ENCODE measurements at places on chromosomes 13 and 19.

DNA sequence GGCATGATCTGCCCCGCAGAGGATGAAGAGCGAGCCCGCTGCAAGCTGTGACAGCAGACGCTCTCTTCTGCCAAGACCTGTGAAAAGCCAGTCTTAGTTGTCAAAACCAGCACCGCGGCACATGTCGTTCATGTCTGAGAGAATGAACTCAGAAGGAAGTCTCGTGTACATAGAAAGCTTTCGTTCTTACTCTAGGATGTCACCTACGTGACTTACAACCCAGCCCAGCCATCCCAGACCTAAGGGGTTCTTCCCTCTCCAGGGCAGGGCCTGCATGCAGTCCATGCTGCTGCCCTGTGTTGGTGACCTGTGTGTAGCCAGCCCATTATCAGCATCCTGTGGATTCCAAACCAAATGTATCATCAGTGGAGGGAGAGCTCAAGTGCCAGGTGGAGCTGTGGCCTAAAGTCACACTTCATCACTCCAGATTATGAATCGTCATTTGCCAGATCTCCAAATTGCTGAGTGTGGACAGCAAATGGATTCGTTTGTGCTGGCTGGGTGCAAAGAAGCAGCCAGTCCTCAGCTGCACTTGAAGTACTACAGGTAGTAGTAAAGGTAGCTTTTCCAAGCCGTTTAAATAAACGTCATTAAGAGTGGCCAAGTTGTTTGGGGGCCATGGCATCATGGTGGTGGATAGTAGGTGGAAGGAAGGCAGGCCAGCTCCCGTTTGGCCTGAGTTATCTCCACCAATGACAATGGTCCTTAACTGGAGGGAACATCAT lies 73.9 kb upstream of the GPR183 start:
- no peak for DNase-seq

- no peak for DNase-seq
Measured at GRCh38 chr19:1496714-1497577, 6.0 kb downstream of the REEP6 start.

DNA sequence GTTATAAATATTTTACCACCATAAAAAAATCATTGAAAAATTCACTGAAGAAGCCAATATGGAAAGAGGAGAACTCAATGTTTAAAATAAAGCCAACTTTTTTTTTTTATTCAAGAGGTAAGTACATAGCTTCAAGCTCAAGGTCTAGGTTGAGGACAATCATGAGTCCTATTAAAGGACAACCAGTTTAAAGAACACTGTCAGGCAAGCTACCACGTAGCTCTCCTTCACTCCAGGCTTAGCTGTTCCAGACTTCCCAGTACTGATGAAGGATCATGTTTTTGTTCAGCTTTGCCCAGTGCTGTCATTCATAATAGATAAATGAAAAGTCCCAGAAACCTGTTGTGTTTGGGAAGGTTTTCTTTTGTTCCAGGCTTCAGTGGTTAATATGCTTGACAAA lies 10.0 kb upstream of the MLNR start:
- DNase-seq: no peak

DNA sequence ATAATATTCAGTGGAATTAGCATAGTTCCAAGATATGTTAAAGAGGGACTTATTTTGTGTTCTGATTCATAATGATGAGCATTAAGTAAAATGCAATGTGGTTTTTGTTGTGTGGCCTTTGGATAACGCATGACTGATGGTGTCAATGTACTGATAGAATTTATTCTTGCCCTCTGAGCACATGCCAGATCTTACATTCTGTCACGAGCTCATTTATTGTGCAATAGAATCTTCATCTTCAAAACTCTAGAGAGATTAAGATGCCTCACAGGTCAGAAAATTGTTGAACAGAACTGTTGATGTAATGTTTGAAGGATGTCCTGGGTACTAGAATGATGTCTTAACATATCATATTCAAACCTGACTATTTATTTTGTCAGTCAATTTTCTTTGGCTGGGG lies 148.0 kb upstream of the HTR2A start:
- no peak for DNase-seq

- DNase-seq: no peak
Measured at GRCh38 chr19:1284979-1285736, 515 bp upstream of the EFNA2 start.

DNA sequence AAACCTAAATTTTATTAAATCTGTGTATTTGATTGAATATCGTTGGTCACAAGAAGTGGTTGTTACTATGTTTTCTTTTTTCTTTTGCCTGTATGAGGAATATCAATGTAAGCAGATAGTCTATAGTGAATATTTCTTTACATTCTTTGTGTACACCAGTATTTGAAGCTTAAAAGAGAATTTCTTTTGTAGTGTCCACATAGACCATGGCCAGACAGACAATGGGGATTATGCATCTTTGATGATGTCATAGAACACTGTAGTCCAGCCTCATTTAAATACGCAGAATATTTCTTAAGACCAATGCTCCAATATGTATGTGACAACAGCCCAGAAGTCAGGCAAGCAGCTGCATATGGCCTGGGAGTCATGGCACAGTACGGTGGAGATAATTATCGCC lies 64.8 kb downstream of the IPO5 start:
- no peak for DNase-seq

DNA sequence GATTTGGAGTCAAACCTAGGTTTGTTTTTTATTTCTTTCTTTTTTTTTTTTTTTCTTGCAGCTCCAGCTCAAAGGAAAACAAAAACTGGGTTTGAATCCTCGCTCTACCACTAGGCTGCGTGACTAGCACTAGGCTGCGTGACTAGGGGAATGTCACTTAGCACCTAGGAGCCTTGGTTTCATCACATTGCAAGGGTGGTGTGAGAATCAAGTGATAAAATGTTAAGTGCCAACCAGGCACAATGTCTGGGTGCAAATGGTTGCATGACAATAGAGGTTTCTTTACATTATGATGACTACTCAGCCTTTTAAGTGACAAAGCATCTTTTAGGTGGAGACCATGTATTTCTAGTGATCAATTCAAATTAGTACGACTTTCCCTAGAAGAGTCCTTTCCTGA lies 27.9 kb downstream of the RCBTB2 start:
- DNase-seq: no peak

DNA sequence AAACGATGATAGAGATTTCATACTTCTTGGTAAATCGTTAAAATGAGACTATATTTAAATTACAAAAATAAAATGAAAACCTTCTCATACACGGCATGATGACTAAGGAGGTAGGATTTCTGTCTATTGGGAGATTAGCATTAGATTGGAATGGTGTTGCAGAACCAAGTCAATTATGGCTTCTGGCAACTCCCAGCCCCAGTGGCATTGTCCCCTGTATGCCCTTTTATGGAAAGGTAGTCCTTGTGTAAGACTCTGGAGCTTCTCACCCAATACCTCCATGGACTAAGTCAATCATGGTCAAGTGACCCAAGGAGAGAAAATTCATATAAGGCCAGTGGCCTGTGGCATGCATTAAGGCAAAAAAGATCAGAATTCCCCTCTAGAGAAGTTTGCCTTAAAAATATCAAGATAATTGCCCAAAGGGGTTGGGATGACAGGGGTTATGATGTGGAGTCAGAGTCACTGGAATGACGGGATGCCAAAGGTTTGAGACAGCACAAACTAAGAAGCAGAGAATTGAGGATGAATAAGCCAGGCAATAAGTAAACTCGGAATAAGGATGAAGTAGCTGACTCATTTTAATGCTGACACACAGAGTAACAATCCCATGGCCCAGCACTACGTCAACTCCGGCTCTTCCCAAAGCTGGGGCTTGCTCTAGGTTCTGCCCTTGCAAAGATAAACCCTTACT lies 57.8 kb upstream of the POSTN start:
- DNase-seq: no peak

DNA sequence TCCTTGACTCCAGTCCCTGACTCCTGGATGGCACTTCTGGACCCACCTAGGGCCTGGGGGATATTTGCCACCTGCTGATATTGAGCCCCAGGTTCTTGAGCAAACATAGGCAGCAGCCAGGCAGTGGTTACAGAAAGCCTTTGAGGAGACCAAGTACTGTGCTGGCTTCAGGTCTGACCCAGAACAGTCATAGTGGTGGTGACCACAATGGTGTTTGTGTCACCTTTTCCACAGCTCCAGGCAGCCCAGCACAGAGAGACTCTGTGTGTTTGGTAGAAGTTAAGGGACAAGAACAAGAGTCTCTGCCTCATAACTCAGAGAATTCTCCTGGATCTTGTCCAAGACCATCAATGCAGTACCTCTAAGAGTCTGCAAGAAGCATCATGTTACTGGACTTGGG lies 14.6 kb upstream of the CLC start:
- no peak for DNase-seq

DNA sequence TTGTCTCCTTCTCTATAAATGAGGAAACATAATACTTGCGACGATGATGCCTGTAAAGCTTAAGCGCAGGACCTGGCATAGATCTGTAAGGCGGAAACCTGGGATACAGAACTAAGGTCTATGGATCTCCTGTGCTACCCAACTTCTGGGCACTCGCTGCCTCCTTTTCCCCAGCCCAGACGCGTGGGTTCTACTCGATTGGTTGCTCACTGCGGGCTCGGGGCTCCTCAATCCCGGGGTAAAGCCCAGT lies 615 bp upstream of the PSMC4 start:
- peak; percentile 29 for DNase-seq

All from NCI-H2171 (cell line).